Upper lobe of right lung (tissue), 1 donor: ENCODE measurements at places on chromosomes 11 and 22.

GRCh38 chr11:86923999-86924766, 31.0 kb downstream of the FZD4 start:
- no peak for DNase-seq

GRCh38 chr11:125423247-125423849, 72.7 kb downstream of the FEZ1 start:
- no peak for DNase-seq

GRCh38 chr22:24894998-24895397, 51.5 kb downstream of the LHFPL7 start:
- peak; percentile 79 for DNase-seq

- no peak for DNase-seq
These were observed 31.0 kb downstream of the TPCN2 start for GRCh38 chr11:69079661-69080256.

DNA sequence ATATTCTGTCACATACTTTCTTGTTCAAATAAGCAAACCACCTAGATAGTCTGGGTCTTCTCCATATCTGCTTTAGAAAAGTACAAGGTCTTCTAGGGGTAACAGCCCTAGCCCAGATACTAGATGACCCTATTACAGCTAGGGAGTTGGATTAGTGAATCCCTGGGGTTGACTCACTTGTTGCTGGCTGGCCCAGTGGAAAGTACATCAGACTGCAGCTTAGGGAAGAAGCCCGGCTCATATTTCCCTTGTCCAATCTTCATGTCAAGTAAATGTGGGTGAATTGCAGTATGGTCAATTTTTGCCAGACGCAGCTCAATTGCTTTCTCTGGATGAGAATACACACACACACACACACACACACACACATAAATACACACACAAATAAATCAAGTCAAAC, 79.1 kb upstream of the SCUBE2 start:
- DNase-seq = no peak
